Central memory CD8-positive, alpha-beta T cell (primary cell): ENCODE measurements at places on chromosomes 12 and 14.

GRCh38 chr14:68168460-68169109 lies 349.0 kb downstream of the RAD51B start:
- no peaks in the 10 kb centered on the region for H3K4me1 ChIP-seq
- H3K4me3 ChIP-seq: no peak overlapping the region
- DNase-seq: no peak
- no peaks in the 10 kb centered on the region for H3K27me3 ChIP-seq
- H3K36me3 ChIP-seq: no peaks in the 10 kb centered on the region

DNA sequence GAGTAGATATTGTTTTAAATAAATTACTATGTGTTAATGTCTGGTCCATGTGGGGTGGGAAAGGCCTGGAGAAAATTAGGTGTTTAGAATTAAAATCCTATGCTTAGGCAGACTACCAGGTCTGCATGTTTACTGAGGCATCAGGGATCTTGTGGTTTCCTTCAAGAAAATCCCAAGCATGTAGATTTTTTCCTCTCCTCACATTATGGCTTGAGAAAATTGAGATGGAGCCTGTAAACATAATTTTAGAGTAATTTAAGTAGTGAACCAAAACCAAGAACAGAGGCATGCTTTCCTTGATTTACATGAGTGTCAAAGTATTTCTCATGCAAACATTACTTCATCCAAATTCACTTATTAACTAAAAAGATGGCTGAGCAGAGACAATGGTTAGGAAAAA lies 823.7 kb downstream of the AACS start:
- no peak for DNase-seq
- H3K27ac ChIP-seq: no peak overlapping the region
- no peak overlapping the region for H3K4me3 ChIP-seq
- H3K4me1 ChIP-seq: no peaks in the 10 kb centered on the region
- no peaks in the 10 kb centered on the region for H3K27me3 ChIP-seq
- H3K36me3 ChIP-seq: no peaks in the 10 kb centered on the region

DNA sequence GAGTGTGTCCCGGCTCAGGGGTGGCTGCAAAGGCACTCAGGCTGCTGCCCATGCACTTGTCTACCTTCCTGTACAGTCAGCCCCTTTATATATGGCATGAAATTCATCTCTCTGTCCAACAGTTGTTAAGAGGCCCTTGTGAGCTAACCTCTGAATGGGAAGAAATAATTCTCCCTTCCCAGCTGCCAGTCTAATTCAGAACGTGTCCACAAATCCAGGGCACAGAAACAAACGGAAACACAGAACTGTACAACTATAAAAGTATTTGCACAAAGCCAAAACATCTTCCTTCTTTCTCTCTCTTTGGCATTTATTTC lies 849 bp downstream of the KRT5 start:
- no peak overlapping the region for H3K27ac ChIP-seq
- no peaks in the 10 kb centered on the region for H3K27me3 ChIP-seq
- no peak overlapping the region for H3K4me3 ChIP-seq
- no peaks in the 10 kb centered on the region for H3K36me3 ChIP-seq
- DNase-seq: peak; percentile 4

- peaks cover 45% of the 10 kb centered on the region for H3K27me3 ChIP-seq
- no peaks in the 10 kb centered on the region for H3K36me3 ChIP-seq
- no peak overlapping the region for H3K4me3 ChIP-seq
- no peak overlapping the region for H3K27ac ChIP-seq
These were observed 839 bp downstream of the CLEC9A start for GRCh38 chr12:10031321-10031720.

DNA sequence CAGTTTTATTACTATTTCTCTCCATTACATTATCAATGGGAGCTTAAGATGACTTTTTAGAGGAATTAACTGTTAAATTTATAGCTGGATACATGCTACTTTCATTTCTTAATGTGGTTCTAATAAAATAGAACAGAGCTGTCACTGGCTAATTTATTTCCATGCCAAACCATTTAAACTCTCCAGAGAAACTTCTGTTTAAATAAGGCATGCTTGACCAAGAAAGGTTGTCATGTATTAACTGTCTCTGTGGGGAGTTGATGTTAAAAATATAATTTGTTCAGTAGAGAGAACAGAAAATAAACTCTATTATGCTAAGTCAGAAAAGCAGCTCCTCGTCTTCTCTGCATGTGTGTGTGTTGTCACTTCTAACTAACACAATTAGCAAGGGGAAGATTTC lies 447.4 kb downstream of the SLC16A7 start:
- H3K27ac ChIP-seq: no peak overlapping the region
- H3K27me3 ChIP-seq: no peaks in the 10 kb centered on the region
- no peaks in the 10 kb centered on the region for H3K36me3 ChIP-seq
- DNase-seq: no peak
- H3K4me3 ChIP-seq: no peak overlapping the region

DNA sequence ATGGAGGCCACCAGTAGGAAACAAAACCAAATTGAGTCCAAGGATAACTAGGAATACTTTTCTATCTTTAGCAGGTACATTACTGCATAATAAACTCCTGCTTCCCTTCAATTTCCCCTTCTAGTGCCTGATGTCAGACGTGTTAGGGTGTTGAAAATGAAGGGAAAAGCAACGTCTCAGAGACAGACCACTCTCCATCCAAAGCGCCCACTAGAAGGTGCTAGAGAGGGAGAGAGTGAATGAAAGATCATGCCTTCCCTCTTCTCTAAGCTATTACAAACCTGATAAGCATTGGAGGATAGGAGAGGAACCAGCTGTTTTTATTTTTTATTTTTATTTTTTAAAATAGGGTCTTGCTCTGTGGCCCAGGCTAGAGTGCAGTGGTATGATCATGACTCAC lies 64.1 kb downstream of the ZNF641 start:
- DNase-seq: no peak
- peak overlapping the region; percentile 50 for H3K27ac ChIP-seq
- no peaks in the 10 kb centered on the region for H3K36me3 ChIP-seq
- H3K4me1 ChIP-seq: peaks cover 13% of the 10 kb centered on the region
- peaks cover 34% of the 10 kb centered on the region for H3K27me3 ChIP-seq

GRCh38 chr14:65517635-65518542 lies 105.4 kb downstream of the FUT8 start:
- DNase-seq: no peak
- H3K27ac ChIP-seq: no peak overlapping the region
- no peaks in the 10 kb centered on the region for H3K27me3 ChIP-seq
- H3K4me3 ChIP-seq: no peak overlapping the region
- H3K36me3 ChIP-seq: peaks cover 1% of the 10 kb centered on the region
- peaks cover 22% of the 10 kb centered on the region for H3K4me1 ChIP-seq

GRCh38 chr14:26410189-26410685 lies 187.6 kb downstream of the NOVA1 start:
- DNase-seq: no peak
- no peaks in the 10 kb centered on the region for H3K4me1 ChIP-seq
- no peak overlapping the region for H3K4me3 ChIP-seq
- H3K36me3 ChIP-seq: no peaks in the 10 kb centered on the region
- no peak overlapping the region for H3K27ac ChIP-seq

GRCh38 chr14:103072595-103073366 lies 11.2 kb upstream of the LBHD2 start:
- DNase-seq: no peak
- H3K27ac ChIP-seq: no peak overlapping the region
- H3K36me3 ChIP-seq: no peaks in the 10 kb centered on the region
- H3K27me3 ChIP-seq: peaks cover 32% of the 10 kb centered on the region
- no peak overlapping the region for H3K4me3 ChIP-seq

DNA sequence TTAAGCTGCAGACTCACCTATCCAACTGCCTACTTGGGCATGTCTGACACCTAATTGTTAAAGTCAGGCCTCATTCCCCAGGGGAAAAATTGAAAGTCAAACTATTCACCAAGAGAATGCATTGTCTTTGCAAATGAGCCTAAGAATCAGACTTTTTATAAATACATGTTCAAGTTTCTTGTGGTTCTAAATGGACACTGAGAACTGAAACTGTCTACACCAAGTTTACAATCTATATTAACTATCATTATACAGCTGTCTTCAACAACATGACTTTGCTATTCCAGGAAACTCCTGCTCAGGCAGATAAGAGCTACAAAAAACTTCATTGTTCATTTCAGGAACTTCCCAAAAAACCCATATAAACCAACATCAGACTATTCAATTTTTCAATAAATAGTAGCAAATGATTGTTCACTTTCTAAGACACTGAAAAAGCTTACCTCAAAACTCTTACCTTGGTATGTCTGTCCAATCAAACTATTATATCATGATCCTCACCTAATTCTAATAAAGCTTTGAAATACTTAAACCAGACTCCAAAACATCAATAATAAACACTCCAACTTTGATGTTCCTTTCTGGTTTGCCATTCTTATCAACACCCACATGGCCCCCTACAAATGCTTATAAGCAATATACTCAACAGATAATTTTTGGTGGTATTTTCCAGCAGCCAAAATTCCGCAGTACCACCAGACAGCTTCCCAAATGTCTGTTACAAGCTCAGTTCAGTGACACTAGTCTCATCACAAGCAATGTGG lies 24.2 kb downstream of the CDK17 start:
- H3K36me3 ChIP-seq: peaks cover 38% of the 10 kb centered on the region
- DNase-seq: no peak
- H3K27ac ChIP-seq: peak overlapping the region; percentile 94
- peaks cover 69% of the 10 kb centered on the region for H3K4me1 ChIP-seq

DNA sequence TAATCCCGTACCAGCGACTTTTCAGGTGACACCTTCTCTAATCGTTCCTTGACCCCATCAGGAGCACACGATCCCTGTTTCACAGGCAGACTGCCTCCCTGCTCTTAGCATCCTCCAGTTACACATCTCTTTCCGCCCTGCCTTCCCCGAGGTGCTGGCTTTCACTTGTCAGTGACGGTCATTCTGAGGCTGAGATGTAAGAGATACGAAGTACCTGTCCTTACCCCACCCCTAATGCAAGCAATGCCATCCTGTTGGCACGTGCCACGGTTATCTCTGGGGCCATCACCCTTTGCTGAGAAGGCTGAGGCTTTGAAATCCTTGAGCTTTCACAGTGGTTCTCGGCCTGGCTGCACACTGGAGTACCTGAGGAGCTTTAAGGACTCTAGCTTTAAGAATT lies 24.4 kb downstream of the B4GALNT3 start:
- peaks cover 1% of the 10 kb centered on the region for H3K36me3 ChIP-seq
- peaks cover 15% of the 10 kb centered on the region for H3K27me3 ChIP-seq
- DNase-seq: no peak
- H3K4me1 ChIP-seq: peaks cover 4% of the 10 kb centered on the region

GRCh38 chr12:800401-800800 lies 48.0 kb downstream of the WNK1 start:
- no peak overlapping the region for H3K27ac ChIP-seq
- no peaks in the 10 kb centered on the region for H3K27me3 ChIP-seq
- peaks cover 6% of the 10 kb centered on the region for H3K36me3 ChIP-seq

DNA sequence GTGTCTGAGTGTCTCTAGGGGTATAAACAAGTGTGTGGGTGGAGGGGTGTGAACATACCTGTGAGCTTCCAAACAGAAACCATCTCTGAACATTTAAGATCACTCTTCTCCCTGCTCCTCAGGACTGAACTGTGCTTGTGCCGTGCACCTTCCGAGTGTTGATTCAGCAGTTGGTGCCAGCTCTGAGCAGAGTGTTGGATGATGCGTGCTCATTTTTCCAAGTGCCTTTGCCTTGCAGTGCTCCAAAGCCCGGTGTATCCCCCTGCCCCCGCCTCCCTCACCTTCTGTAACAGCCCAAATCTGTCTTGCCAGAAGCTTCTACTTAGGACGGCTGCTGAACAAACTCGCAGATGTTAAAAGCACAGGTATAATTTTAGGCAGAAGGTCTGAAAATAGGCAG lies 4.4 kb downstream of the WSCD2 start:
- no peak overlapping the region for H3K27ac ChIP-seq
- H3K27me3 ChIP-seq: peaks cover 61% of the 10 kb centered on the region
- no peak overlapping the region for H3K4me3 ChIP-seq
- H3K4me1 ChIP-seq: no peaks in the 10 kb centered on the region
- H3K36me3 ChIP-seq: no peaks in the 10 kb centered on the region

- peaks cover 11% of the 10 kb centered on the region for H3K4me1 ChIP-seq
- no peak overlapping the region for H3K27ac ChIP-seq
- H3K36me3 ChIP-seq: peaks cover 79% of the 10 kb centered on the region
- H3K4me3 ChIP-seq: no peak overlapping the region
- no peaks in the 10 kb centered on the region for H3K27me3 ChIP-seq
- no peak for DNase-seq
These were observed 26.9 kb downstream of the ZFC3H1 start for GRCh38 chr12:71636704-71637115.

DNA sequence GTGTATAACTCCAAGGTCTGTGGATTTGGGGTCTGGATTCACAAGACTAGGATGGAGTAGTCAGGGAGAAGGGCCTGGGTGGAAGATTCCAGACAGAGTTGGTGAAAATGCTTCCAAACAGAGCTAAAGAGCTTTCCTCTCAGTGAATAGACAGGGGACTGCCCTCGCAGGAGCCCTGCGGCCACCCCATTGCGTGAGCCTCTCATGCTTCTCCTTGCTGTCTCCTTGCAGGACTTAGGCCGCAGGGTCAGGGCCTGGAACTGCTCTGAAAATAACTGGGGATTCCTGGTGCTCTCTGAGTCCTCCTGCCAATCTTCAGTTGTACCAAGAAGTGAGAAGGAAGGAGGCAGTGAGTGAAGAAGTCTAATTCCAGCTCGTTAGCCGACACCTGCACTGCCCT lies 49.0 kb upstream of the KCNA1 start:
- H3K36me3 ChIP-seq: peaks cover 3% of the 10 kb centered on the region
- DNase-seq: no peak
- H3K4me1 ChIP-seq: peaks cover 13% of the 10 kb centered on the region
- no peak overlapping the region for H3K27ac ChIP-seq
- H3K27me3 ChIP-seq: peaks cover 80% of the 10 kb centered on the region

DNA sequence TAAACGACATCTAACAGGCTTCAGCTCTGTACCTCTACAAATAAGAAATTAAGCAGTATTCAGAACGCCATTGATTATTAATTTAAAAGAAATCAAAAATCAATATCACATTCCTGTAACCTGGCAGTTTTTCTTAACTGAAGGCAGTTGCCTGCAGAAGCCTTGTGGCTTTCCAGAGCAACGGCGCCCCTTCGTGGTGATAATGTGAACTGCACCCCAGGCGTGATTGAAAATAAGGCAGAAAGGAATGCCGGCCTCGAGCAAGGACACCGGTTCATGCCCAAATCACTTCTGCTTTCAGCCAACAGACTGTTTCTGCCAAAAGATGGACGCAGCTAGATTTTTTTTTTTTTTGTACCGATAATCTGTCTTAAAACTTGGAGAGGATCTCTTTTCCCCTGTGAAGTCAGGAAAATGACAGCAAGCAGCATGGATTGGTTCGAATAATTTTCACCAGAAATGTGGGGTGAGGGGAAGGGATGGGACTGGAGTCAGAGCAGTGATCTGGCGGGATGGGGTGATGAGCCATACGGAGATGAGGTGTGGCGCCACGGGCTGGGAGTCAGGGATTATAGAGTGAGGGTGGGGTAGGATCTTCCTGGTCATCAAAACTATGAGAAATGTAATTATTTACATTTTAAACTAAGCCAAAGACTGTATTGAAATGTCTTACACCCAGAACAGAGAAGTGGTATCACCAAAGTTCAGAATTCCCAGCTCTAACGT lies 473.0 kb downstream of the DPF3 start:
- peaks cover 48% of the 10 kb centered on the region for H3K27me3 ChIP-seq
- H3K27ac ChIP-seq: no peak overlapping the region
- no peaks in the 10 kb centered on the region for H3K36me3 ChIP-seq
- H3K4me3 ChIP-seq: no peak overlapping the region
